Stimulated activated CD8-positive, alpha-beta memory T cell treated with anti-CD3 and anti-CD28 coated beads, Interleukin-4, amount 100 ng/mL, for 24 hours (primary cell): ENCODE measurements at places on chromosomes 7 and 10.

DNA sequence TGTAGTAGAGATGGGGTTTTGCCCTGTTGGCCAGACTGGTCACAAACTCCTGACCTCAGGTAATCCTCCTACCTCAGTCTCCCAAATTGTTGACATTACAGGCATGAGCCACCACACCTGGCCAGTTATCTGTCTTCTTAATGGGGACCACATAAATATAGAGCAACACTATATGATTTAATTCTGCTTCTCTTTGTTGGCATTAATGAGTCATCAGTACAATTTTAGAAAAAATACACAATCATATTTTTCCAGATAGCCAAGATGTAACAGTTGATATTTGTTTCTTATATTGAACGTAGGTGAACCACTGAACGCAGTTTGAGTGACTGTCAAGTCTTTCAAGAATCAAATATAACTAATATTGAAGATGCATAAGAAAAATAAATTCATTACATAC lies 48.5 kb downstream of the LCOR start:
- no peak for DNase-seq

- no peak for DNase-seq
Measured at GRCh38 chr10:241966-242643, 106.8 kb downstream of the ZMYND11 start.

- no peak for DNase-seq
Measured at GRCh38 chr7:26891400-26892350, 27.3 kb upstream of the SKAP2 start.

DNA sequence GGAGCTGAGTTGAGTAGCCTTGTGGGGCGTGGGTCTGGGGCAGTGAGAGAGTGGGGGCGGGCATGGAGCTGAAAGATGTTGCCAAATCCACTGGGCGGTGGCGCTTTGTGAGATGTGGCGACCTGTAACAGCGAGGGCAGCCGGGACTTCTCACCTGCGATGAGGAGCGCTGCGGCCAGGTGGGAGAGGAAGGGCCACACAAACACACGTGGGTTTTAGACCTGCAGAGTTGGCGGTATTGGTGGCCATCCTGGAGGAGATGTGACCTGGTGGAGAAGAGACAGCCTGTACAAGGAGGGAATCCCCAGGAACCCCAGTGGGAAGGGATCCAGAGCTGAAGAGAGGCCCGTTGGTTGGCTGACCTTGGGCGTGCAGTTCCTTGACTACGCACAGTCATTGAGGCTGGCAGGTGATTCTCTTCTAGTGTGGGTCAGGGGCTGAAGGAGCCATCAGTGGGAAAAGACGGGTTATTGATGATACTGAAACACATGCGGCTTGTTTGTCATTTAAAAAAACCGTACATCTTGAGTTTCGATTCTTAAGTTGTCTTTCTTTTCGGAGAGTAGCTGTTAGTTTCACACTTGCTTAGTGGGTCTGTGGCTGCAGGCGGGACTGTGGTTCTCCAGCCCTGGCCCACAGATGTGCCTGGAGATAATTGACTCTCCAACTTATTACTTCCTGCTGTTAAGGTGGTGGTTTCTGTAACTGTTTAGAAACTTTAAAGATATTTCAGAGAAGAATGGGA lies 2.4 kb downstream of the CHST12 start:
- DNase-seq: peak; percentile 44

GRCh38 chr7:70237831-70238575 lies 639.7 kb downstream of the AUTS2 start:
- DNase-seq: no peak

- DNase-seq: no peak
Measured at GRCh38 chr10:30671026-30671616, 41.6 kb upstream of the LYZL2 start.

- no peak for DNase-seq
Measured at GRCh38 chr10:59085054-59085453, 91.4 kb upstream of the PHYHIPL start.

- no peak for DNase-seq
Measured at GRCh38 chr10:131693766-131694165, 207.0 kb upstream of the PPP2R2D start.

- DNase-seq: no peak
Measured at GRCh38 chr10:133161486-133162109, 1.6 kb downstream of the KNDC1 start.

DNA sequence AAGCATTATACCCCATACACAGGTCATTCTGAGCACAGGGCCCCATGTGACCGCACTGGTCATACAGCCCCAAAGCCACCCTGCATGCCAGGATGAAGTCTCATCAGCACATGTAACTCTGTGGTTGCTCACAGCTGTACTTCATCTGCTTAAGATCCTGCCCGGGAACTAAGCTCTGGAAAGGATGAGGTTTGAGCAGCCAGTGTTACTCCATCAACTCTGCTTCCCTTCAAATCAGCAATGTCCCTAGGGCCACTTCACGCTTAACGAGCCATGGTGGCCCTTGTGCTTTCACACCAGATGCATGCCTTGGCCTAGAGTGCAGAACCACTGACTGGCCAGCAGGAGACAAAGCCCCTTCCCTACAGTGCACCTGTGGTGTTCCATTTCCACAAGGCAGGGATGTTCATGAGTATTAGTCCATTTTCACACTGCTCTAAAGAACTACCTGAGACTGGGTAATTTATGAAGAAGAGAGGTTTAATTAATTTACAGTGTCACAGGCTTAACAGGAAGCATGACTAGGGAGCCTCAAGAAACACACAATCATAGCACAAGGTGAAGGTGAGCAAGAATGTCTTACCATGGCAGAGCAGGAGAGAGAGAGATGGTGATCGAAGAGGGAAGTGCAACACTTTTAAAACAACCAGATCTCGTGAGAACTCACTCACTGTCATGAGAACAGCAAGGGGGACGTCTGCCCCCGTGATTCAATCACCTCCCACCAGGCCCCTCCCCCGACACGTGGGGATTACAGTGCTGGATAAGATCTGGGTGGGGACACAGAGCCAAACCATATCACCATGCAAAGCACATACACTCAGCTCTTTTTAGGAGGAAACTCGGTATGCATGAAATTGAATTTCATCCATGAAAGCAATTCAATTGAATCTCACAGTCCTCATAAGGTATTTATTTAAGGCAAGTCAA lies 149.0 kb upstream of the CDCA7L start:
- no peak for DNase-seq

- DNase-seq: no peak
Measured at GRCh38 chr10:107083388-107084009, 81.0 kb downstream of the SORCS1 start.

DNA sequence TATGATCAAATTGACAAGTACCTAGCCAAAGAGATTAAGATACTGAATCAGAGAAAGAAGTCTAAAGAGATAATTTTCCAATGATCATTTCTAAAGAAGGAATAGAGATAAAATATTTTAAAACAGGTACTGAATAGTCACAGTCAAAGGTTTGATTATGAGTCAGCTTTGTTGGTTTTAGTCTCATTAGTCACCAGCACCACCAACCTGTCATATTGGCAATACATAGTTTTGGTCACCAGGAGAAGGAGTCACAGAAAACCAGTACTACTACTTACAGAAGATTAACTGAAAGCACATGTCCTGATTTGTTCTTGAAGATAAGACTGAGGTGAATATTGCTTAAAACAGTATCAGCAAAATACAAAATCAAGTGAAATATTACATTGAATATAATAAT lies 34.6 kb downstream of the ZEB1 start:
- DNase-seq: peak; percentile 9

GRCh38 chr7:2482725-2483451 lies 6.7 kb upstream of the GRIFIN start:
- DNase-seq: no peak

DNA sequence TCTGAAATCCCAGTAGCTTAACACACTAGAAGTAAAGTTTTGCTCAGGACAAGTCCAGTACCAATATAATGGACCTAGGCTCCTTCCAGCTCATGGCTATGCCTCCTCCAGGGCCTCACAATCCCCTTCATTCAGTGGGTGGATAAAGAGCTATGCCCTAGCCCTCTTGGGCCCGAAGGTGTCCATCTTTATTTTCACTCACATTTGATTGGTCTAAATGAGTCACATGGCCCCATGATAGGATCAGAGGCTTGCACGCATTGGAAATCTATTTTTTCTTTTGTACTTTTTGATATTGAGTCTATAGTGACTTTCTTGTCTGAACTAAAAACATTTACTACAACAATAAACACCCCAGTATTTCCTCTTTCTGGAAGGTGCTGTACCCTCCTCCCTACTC lies 202.6 kb upstream of the CTBP2 start:
- no peak for DNase-seq

- no peak for DNase-seq
Measured at GRCh38 chr7:142377567-142377966, 119.7 kb upstream of the PRSS58 start.

- DNase-seq: no peak
Measured at GRCh38 chr10:19629567-19629966, 186.7 kb upstream of the PLXDC2 start.

DNA sequence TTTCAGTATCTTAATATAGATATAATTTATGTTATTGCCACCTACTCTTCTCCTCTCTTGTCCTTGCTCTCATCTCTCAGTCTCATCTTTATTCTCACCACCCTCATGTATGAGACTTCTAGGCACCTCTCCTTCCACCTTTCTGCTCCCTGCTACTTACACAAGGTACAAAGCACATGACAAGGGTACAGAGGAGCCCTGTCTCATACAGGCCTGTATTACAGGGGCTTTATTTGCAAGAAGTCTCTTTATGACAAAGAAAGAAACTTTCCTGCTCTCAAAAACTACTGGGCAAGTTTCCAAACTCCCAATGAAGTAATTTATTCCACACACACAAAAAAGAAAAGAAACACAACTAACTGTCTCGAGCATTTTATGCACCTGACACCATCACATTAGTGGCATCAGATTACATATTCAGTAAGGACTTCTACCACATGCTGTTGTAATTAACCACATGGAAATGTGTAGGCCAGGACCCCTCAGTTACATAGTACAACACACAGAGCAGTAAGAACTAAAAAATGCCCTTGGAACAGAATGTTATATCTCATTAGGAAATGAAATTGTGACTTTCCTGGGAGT lies 253.1 kb downstream of the FZD1 start:
- DNase-seq: no peak

DNA sequence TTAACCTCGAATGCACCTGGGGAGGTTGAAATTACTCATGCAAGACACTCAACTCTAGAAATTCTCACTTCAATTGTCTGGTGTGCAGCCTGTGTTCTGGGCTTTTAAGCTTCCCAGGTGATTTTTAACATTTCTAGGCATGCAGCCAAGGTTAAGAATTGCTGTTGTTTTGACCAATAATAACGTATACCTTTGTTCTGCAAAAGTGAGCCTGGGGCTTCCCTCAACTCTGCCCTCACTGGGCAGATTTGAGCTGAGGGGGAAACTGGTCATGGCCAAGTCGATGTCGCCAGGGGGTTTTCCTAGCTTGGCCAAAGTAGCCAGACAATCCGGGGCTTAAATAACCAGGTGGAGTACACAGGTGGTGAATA lies 568 bp downstream of the PRSS2 start:
- no peak for DNase-seq

- no peak for DNase-seq
Measured at GRCh38 chr10:89367529-89367928, 10.3 kb upstream of the IFIT1B start.

DNA sequence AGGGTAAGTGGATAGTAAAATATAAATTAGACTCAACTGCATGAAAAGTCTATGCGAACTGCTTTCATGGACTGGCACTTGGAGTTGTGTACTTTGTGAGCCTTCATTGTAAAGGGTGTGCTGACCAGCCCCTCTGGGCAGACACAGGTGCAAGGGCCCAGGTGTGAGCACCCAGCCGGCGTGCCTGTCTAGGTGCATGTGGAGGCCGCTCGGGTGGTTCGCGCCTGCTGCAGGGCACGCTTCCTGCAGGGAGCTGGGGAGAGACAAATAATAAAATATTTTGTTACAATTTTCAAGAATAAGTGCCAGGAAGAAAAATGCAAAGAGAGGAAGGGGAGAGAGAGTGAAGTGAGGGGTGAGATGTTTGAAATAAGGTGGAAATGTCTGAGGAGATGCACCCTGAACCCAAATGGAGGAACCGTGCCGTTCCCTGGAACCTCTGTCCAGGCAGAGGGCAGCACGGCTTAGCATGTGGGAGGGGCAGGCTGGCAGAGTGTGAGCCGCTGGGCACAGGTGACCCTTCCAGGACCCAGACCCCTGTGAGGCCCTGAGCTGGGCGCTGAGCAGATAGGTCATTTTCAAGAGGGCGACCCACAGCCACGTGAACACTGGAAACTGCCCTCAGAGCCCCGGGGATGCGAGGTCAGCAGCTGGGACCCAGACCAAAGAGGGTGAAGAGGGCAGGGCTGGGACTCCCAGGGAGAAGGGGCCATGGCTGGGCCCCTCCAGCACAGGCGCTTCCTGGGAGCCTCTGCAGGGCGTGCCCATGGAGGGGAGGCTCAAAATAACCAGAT lies 28.7 kb downstream of the RNF32 start:
- no peak for DNase-seq

- DNase-seq: no peak
Measured at GRCh38 chr7:4124556-4125477, 557.3 kb upstream of the FOXK1 start.

GRCh38 chr7:101691822-101692384 lies 62.8 kb upstream of the MYL10 start:
- no peak for DNase-seq

GRCh38 chr7:271266-272107 lies 18.5 kb upstream of the FOXL3 start:
- no peak for DNase-seq

- DNase-seq: no peak
Measured at GRCh38 chr10:1966712-1967376, 229.5 kb upstream of the ADARB2 start.

DNA sequence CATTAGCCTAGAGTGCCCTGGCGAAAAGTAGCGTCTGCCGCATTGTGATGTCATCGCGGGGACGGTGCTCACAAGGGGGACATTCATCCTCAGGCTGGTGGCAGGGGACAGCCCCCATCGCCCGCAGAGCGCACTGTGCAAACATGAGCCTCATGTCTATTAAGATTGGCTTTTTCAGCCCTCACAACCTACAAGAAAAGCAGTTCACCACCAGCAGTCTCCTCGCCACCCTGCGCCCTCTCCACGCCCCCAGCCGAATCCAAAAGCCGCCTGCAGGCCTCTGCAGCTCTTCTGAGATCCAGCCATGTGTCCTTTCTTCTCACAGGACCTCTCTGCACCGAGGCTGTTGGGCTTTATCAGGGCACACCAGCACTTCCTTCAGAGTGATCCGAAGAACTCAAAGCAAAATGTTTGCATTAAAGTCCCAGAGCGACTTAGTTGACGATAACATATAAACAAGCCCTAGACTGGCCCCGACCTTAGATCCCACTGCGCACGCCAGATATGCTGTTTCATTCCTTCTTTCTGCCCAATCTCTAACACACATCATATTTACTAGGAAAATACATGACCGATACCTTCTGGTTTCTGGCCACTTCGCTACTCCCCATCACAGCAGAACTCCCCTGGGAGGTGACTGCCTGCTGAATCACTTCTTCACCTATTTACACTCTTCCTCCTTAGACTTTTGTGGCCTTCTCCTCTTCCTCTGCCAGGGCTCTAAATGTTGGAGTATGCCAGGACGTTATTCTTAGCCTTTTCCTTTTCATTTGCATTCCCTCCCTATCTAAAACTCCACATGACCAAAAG lies 206.0 kb upstream of the SH2B2 start:
- no peak for DNase-seq
